Stimulated activated CD8-positive, alpha-beta memory T cell treated with anti-CD3 and anti-CD28 coated beads, Interleukin-7, amount 100 ng/mL, for 48 hours (primary cell): ENCODE measurements at places on chromosomes 2 and 18.

DNA sequence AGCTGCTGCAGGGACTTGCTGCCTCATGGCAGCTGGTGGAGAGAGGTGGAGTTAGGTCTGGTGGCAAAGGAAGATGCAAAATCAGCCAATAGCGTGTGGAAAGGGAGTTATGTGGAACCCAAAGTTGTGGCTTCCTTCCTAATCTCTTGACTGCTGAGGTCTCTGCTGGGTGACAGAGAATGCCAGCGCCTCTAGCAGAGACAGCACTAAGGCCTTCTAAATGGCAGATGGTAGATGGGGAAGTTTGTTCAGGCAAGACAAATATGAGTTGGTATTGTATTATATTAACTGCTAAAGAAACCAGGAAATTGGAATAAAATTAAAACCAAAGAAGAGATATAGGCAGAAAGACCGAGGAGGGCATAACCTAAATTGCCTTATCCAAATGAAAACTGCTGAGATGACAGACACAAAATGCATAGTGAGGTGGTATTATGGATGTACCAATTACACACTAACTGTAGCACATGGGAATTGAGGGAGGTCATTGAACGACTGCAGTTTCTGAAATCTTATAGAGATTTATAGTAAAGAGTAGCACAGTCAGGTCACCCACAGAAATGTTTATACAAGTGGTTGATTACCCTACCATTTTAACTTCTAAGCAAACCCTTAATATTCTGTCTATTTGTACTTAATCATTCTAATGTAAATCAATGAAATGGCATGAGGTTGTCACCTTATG is 246.6 kb upstream of the SESTD1 start:
- DNase-seq = no peak

GRCh38 chr2:108805032-108805431 is 18.5 kb downstream of the CCDC138 start:
- no peak for DNase-seq

DNA sequence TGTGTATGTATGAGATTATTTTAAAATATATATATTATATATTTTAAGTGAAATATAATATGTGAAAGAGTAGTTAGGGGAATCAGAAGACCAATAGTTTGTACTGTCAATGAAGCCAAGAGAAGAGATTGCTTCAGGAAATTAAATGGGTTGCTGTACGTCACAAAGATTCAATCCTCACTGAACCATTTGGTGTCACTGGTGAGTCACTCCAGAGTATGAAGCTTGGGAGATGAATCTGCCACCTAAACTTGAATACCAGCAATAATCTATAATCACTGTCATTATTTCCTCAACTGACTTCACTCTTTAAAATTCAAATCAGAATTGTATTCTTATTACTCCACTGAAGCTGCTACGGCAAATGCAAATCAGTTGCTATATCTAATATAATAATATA is 41.9 kb upstream of the SCN9A start:
- DNase-seq = no peak

DNA sequence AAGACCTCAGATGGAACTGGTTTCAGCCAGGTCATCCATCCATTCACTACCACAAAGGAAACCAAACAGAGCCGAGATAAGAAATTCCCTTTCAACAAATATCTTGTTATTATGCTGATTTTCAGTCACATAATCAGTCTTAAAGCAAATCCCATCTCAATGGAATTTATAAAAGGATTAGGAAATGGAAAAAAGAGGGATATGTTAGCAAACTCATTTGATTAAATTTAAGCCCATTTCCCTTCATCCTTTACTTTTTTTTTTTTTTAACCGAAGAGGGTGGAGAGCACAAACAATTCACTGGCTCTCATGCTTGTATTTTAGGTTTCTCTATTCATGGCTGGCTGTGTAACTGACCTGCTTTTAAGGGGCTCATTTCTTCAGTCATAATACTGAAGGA is 109.0 kb upstream of the GATA6 start:
- no peak for DNase-seq

DNA sequence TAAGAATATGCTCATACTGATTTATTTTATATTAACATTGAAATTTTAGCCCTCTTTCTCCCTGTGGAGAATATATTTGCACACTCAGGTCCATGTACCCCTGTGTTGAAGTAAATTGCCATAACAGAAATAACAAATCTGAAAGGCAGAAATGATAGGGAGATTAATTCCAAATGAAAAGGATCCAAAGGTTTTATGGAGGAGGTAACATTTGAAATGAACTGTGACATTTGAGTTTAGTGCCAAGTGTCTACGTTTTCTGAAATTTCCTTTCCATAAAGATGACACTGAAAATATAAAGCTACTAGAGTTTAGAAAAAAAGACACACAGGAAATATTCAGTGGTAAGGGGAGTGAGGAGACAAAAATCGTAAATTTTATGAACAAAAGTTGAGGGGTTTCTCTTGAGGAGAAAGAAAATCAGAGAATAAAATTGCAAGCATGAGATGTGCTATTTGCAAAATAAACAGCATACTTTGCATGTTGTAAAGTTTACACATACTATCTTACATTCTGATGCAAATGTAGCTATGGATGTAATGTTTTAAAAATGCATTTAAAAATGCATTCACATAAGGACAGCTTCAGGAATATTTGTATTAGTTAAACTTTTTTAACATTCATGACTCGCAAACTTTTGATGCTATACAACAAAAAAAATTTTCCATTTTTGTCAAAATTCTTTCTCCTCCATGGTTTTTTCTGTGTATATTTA is 69.5 kb downstream of the BAZ2B start:
- DNase-seq = no peak

GRCh38 chr2:105183555-105184323 is 57.8 kb upstream of the GPR45 start:
- DNase-seq = no peak
